ENCODE measurements at places on chromosomes 1 and 21.

DNA sequence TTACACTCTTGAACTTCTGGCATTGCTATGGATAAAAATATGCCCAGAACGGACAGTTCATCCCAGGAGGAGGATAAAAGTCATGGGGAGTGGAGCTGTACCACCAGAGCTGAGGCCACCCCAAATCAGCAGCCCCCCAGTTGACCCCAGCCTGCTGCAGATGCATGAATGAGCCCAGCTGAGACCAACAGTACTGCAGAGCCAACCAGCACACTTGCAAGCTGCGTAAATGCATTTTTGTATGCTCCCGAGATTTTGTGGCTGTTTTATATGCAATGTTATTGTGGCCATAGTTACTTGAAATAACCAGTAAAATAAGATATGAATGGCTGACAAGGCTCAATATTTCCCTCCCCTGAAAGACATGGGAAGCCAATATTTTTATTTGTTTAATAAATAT is 264.6 kb downstream of the DUSP10 start:
- DNase-seq, result no peak

- DNase-seq, result no peak
Measured at GRCh38 chr21:28604946-28605537, 387.6 kb downstream of the LTN1 start.

GRCh38 chr1:216894494-216894893 is 171.3 kb upstream of the ESRRG start:
- DNase-seq, result no peak

DNA sequence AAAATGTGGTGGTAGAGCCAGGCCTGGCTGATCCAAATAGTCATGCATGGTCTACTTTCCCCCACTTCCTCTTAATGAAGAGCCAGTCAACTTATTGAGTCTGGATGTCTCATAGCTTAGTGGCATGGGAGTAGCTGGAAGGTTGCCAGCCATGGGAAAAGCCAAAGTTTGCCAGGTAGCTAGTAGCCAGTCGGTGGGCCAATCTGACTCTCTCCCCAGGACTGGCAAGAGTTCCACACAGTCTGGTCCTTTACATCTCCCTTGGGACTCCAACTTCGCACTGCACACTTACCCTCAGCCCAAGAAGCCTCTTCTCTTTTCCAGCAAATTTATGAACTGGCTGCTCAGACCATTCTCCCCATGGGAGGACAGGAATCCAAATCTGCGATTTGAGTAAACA is 8.3 kb downstream of the WARS2 start:
- DNase-seq, result no peak

DNA sequence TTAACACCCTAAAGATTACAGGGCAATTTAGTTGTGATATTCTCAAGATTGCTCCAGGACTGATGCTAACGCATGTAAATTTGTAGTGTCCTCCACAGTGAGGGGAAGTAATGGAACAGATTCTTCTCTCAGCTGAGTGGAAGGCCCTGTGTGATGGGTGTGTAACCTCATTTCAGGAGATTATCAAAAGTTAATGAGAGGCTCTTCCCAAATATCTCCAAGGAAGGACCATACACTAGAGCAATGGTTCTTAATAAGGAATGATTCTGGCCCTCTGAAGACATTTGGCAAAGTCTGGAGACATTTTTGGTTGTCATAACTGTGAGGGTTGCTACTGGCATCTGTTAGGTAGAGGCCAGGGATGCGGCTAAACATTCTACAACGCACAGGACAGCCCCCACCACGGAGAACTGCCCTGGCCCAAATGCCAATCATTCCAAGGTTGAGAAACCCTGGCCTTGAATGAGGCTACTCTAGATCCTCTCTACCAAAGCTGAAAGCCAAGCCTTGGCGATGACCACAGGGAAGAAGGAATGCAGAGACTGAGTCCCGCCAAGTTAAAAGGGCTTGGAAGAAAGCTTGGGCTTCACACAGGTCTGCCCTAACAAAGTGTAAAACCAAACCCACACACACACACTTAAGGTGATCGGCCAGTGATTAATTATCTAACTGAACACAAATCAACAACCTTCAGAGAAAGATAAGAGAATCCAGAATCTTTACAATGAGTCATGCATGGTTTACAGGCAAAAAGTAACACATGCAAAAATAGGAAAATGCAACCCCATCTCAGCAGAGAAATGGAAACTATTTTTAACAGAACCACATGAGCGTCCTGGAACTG is 135.8 kb downstream of the SYF2 start:
- DNase-seq, result no peak

DNA sequence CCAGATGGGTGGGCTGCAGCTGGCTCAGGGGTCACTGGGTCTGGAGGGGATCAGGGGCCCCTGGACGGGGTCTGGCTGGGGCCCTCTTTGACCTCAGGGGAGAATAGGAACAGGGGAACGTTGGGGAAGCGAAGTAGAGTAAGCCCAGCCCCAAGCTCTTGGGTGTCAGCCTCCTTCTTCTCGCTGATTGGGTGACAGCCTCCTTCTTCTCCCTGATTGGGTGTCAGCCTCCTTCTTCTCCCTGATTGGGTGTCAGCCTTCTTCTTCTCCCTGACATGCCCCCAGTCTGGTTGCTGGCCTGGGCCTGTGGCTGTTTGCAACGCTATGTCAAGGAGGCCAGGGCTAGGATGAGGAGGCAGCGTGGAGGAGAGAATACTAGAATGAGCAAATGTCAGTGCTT is 76.7 kb upstream of the CASZ1 start:
- DNase-seq, result no peak

- no peak for DNase-seq
Measured at GRCh38 chr1:27592232-27592930, 11.6 kb downstream of the AHDC1 start.

GRCh38 chr1:212622906-212623305 is 14.3 kb downstream of the ATF3 start:
- no peak for DNase-seq

DNA sequence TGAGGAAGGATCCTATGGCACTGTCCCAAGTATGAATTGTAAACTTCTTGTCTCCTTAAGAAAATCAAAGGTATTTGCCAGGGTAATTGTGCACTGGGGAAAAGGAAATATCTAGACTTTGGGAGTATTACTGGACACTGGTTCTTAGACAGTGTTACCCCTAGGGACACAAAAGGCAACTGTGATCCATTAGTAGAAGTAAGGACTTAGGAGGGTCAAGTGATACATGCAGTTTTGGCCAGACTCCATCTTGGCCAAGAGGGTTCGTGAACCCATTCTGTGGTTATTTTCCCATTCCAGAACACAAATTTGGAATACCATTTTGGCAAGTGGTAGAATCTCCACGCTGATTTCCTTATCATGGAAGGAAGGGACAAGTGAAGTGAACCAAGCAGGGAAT is 98.1 kb downstream of the TM2D1 start:
- no peak for DNase-seq

GRCh38 chr21:25985990-25986389 is 184.6 kb downstream of the APP start:
- DNase-seq, result no peak

- DNase-seq, result no peak
Measured at GRCh38 chr1:18344755-18345154, 136.0 kb upstream of the KLHDC7A start.

GRCh38 chr21:33196941-33197374 is 32.8 kb upstream of the IFNAR2 start:
- no peak for DNase-seq

- no peak for DNase-seq
Measured at GRCh38 chr1:31155216-31155806, 84.4 kb downstream of the NKAIN1 start.

DNA sequence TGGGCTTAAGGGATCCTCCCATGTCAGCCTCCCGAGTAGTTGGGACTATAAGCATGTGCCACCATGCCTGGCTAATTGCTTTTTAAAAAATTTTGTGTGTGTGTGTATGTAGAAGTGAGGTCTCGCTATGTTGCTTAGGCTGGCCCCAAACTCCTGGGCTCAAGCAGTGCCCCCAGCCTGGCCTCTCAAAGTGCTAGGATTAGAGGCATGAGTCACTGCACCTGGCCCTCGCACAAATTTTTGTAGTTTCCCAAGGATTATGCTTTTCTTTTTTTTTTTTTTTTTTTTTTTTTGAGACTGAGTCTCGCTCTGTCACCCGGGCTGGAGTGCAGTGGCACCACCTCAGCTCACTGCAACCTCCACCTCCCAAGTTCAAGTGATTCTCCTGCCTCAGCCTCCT is 144.4 kb upstream of the HNRNPU start:
- no peak for DNase-seq

DNA sequence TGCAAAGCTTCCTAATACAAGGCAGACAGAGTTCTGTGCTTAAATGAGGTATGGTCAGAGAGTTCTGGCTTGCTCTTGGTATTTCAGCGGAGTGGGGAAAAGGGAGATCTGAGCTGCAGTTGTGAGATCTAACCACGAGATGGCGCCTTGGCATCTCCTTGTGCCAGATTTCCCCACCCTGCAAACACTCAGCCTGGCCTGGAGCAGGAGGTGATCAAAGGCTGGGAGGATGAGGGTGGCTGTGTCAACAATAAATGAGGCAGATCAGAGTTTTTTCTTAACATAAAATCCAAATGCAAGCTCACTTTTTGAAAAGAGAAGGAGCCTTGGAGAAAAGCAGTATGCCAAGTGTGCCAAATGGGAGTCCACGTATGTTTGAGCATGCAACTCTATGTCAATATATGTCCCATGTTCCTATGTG is 4.1 kb upstream of the TFAP2E start:
- DNase-seq, result no peak

- DNase-seq, result no peak
Measured at GRCh38 chr1:106677721-106678120, 378.8 kb upstream of the PRMT6 start.

DNA sequence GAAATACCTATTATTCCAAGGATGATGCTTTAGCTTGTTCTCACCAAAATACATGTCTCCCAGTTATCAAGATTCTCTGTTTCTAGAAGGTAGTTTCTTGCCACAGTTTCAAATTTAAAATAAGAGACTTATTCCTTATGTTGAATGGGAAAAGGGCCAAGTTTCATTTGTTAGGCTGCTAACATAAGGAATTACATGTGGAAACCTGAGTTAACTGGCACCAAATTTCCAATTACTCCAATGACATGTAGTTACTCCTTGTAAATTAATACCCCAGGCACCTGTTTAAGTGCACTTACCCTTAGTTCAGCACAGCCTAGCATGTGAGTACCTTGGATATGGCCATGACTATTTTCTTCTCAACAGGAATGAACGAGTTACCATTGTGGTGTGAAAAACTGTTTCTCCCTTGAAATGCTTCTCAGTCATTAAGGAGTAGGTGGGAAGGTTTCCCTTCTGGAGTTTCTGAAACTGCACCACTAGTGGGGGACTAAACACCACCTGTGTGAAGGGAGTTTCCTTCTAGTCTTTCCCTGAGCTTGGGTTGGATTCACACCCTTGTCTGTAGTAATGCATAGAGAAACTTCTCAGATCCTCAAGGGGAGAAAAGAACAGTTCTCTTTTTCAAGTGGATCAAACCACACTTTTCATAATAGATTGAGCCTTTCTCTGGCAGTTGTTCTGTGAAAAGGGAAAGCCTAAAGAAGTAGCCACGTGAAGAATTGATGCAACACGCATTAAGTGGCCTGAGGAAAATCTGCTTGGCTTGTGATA is 32.3 kb upstream of the LRRC8C start:
- no peak for DNase-seq

DNA sequence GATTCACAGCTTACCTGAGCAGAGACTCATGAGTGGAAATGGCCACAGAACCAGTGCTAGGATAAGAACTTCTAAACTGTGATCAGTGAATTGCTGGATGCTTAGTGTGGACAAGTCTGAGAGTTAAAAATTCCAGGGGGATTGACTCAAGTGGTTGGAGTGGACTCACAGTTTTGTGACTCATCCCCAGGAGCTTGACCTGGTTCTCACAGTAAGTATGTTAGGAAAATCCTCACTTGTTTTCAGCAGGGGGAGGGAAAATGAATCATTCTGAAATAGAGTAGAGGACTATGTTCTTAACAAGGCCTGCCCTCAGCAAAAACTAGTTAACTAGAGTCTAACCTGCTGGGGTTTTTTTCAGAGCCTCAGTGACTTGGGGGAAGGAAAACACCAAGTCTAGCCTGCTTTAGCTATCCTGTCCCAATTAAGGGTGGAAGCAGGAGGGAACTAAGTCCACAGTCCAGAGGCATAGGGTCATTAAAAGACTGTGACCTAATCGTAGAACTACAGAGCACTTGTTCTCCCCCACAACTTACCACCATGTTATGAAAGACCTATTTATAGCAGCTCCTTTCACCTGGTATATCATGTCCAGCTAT is 6.1 kb upstream of the CDC73 start:
- no peak for DNase-seq

DNA sequence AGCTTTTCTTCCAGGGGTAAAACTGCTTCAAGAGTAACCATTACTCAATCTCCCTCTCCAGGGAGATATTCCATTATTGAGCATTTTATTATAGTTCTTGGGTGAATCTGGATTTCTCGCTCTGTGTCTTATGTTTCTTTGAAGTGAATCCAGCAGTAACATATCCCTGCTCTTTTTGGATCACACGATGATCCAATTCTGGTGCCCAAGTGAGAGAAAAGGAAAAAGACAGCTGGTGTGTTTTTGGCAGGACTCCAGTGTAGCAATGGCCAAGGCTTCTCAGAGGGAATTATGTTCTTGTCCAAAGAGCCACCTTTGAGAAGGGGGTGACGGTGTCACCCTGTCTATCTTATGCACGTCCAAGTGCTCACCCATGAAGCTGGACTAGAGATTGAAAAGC is 140.3 kb upstream of the ERRFI1 start:
- DNase-seq, result no peak

DNA sequence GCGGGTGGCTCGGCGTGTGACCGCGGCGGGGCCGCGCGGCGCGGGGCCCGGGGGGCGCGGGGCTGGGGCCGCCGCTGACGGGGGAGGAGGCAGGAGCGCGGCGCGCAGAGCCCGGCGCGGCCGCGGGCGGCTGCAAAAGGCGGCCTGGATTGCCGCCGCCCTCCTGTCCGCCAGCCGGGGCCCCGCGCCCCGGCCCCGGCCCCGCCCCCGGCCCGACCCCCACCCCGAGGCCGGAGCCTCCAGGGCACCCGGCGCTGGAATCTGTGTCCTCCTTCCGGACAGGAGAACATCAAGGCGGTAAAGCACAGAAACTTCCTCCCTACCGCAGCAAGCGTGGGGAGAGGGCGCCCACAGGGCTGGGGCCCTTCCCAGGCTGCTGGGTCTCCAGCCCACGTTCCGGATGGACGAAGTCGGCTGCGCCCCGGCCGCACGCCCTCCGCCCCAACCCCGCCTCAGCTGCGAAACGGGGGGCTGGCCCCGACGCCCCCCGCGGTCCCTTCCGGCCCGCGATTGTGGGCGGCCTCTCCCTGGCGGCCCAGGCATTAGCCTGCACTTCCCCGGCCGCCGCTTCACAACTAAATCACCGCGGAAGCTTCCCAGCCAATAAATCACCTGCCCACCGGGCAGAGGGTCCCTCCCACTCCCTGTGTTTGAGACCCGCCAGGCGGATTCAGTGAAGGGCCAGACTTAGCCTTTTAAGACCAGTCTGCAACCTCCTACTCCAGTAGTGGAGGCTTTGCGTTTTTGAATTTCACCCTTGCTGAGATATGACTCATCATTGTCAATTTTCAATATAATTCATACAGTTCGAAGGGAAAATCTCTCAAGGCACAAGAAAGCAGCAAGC is 106.0 kb downstream of the SLC45A1 start:
- no peak for DNase-seq
